ENCODE measurements at places on chromosomes 7 and 10. TPM values are rescaled to one million over a fixed set of nuclear protein-coding genes. Genes with fewer than 3 reads are reported as not detected.

Gene GNGT1
- total RNA-seq, result 0.67 TPM

- ATAC-seq, result no peak
Observed at GRCh38 chr7:156620291-156620675, 20.3 kb upstream of the RNF32 start.

GRCh38 chr7:44309271-44310091, 15.9 kb downstream of the CAMK2B start:
- peak; percentile 89 for ATAC-seq

Gene LRGUK
- total RNA-seq, result 2.5 TPM

DNA sequence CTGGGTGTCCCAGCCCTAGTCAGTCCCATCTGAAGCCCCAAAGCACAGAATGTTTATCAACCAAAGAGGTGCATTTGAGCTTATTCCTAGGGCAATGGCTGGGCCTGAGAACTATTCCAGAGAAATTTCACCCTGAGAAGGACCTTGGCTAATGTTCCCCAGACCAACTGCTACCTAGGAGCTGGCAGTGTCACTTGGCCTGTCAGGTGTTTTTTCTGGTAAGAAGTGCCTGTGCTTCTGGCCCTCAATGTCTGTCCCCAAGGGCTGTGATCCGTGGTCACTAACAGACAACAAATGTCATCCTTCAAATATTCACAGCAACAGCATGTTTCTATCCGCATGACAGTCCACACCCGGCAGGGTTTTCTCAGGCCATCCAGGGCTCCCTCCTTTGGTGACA, 209.3 kb upstream of the FRMD4A start:
- ATAC-seq, result no peak
